ENCODE measurements at places on chromosomes 6 and 20.

DNA sequence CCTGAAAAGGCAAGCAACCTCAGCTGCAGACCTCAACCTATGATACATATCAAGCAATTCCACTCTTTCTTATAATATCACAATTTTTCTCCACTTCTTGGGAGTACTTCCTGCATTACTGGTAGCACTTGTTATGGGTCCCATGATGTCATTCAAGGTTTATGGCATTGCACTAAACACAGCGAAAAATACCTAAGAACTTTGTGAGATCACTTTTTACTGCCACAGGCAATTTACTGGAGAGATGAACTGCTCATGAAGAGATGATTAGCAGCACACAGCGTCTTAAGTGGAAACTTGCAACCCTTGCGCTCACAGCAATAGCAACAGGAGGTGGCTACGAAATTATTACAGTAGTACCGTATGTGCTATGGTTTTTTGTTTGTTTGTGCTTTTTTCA, 19.3 kb upstream of the RIMS4 start:
- no peak for DNase-seq

GRCh38 chr20:21053002-21053762, 53.0 kb downstream of the LINC00237 start:
- no peak for DNase-seq

DNA sequence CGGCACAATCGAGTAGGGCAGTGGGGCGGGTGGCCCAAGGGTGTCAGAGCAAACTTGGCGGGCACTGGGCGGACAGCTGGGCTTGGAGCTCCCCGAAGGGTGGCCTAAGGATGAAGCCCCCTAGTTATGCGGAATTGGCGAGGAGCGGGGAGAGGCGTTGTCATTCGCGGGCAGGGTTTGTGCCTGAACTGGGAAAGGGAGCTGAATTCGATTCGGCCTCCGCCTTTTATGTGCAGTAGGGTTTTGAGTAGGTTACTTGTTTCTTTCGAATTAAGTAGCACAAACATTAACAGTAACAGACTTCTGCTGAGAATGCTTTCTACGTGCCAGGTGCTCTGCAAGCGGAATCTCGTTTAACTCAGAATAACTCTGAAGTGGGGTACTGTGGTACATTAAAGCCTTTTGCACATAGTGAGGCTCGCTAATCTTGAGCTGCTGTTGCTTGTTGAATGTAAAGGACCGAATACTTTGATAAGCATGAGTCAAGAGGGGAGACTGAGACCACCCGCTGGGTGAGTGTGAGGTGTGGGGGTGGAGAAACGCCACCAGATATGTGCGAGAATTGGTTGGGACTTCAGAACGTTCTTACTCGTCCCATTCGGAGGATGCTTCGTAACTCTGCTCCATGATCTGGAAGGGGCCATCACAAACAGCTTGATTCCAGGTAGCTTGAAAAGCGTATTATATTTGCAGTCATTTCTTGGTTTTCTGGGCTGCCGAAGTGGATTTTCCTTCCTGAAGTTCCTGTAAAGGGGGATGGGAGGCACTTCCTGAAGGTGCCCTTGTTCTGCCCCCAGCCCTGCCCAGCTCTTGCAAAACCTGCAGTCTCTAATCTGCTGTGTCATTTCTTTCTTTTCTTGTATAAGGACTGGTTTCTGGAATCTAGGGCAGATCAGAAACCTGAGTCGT, 833 bp downstream of the RAB5IF start:
- DNase-seq = no peak

- DNase-seq = no peak
Observed at GRCh38 chr6:129895692-129896091, 34.6 kb upstream of the TMEM244 start.

DNA sequence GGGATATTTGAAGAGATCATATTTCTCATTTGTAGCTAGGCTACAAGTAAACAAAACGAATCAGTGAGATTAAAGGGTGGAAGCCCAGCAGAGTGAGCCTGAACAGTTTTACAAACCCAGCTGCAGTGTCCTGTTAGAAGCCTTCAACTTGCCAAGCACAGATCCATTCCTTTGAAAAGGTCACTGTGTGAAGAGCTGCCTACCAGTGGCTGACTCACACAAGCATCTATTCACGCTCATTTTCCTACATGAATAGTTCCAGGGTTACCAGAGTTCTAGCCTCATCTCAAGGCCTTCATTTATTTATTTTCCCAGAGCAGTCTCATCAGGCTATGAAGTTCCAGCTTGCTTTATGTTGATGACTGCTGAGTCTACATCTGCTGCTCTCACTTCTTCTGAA, 25.7 kb upstream of the MLIP start:
- no peak for DNase-seq

DNA sequence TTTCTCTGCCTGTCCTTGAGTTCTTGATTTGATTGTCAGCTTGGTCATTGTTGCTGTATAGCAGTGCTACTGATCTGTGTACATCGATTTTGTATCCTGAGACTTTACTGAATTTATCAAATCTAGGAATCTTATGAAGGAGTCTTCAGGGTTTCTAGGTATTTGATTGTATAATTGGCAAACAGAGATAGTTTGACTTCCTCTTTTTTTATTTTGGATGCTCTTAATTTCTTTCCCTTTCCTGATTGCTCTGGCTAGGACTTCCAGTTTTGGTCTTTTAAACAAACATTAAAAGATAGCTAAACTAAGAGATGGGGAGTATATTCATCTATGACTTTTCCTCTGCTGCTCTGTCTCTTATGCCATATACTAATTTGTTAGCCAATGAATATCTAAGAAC, 62.4 kb downstream of the NCOA7 start:
- DNase-seq = no peak

DNA sequence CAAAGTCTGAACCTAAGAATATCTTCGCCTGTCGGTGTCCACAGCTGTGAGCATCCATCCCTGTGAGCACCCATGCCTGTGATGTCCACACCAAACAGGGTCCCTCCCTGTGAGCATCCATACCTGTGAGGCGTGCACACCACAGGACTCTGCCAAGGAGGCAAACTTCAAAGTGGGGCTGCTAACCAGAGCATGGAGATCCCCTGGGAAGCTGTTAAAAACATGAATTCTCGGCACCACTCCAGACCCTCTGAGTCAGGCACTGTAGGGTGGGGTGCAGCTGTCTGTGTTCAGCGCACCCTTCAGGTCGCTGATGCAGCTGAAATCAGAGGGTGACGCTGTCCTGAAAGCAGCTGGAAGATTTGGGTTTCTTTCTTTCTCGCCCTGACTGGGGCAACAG, 85.4 kb upstream of the NXT1 start:
- no peak for DNase-seq

DNA sequence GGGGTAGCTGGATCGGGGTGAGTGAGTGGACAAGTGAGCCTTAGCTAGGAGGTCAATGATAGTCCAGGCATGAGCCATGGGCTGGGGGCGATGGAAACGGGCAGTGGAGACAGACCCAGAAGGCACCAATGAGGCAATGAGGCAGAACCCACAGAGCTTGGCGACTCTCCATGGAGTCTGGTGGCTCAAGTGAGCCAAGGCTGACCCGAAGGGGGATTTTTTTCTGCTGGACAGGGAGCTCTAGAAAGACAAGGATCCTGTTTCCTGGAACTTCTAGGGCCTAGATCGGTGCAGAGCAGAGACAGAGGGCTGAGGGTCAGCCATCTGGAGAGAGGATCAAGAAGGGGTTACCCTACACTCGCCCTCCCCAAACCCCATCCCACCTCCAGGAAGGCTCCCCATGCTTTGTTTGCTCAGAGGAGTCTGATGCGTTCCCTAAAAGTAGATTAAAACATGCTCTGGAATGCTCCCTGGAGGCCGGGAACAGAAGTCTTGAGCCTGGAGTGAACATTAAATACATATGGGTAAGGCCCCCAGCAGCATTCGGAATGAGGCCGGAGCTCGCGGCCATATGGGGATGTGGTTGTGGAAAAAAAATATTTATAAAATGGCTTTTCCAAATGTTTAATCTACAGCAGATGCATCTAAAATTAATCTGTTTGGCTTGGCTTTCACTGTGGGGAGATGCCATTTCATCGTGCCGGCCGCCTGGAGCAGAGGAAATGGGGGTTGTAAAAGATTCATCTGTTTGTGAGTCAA, 237.8 kb upstream of the PMEPA1 start:
- no peak for DNase-seq

- DNase-seq = no peak
Observed at GRCh38 chr6:26358511-26358981, 6.5 kb upstream of the BTN3A2 start.

- no peak for DNase-seq
Observed at GRCh38 chr6:257031-257725, 35.1 kb upstream of the DUSP22 start.

GRCh38 chr6:96157018-96157565, 141.3 kb downstream of the FUT9 start:
- DNase-seq = no peak

- DNase-seq = no peak
Observed at GRCh38 chr6:118992186-118992795, 57.3 kb upstream of the MCM9 start.

- DNase-seq = no peak
Observed at GRCh38 chr20:51237791-51238190, 214.9 kb upstream of the KCNG1 start.

- DNase-seq = no peak
Observed at GRCh38 chr20:33506576-33506975, 16.7 kb downstream of the CBFA2T2 start.

GRCh38 chr6:48714250-48714649, 603.3 kb upstream of the PTCHD4 start:
- no peak for DNase-seq

DNA sequence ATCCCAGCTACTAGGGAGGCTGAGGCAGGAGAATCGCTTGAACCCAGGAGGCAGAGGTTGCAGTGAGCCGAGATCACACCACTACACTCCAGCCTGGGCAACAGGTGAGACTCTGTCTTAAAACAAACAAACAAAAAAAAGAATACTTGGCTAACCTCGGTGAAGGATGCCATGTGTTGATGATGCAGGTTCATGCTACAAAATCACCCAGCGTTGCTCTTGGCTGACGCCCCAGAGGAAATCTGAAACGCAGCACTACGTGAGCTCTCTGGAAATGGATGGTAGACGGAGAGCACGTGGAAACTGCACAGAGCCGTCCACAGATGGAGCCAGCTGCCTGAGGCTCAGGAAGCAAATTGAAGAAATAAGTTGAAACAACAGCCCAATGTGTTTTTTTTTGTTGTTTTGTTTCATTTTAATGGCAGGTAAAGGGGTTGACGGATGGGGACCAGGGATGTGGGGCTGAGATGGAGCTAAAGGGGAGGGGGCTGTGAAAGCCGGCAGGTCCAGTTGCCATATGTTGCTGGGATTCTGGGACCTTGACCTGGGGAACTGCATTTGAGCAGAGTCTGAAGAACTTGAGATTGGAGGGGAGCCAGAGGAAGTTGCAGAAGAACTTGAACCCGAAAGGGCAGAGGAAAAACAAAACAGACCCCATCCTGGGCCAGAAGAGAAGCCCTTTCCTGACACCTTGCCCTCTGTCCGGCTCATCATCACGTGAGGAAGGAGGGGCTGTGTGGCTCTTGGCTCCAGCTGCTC, 12.8 kb upstream of the MANBAL start:
- peak; percentile 82 for DNase-seq

DNA sequence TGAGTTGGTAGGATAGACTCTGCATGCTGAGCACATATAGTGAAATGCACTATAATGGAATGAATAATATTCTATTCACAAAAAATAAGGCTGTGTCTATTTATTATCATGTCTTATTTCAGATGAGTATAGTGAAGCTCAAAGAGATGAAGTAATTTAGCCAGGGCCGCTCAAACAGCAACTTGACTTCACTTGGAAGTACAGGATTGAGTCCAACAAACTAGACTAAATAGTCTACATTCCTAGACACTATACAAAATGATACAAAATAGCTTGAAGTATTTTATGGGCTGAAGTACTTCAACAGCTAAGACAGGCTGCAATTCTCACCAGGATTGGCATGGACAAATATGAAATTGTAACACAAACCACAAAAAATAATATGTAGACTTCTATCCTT, 144.5 kb upstream of the DST start:
- no peak for DNase-seq

GRCh38 chr20:9087531-9088217, 18.8 kb downstream of the PLCB4 start:
- DNase-seq = peak; percentile 70

DNA sequence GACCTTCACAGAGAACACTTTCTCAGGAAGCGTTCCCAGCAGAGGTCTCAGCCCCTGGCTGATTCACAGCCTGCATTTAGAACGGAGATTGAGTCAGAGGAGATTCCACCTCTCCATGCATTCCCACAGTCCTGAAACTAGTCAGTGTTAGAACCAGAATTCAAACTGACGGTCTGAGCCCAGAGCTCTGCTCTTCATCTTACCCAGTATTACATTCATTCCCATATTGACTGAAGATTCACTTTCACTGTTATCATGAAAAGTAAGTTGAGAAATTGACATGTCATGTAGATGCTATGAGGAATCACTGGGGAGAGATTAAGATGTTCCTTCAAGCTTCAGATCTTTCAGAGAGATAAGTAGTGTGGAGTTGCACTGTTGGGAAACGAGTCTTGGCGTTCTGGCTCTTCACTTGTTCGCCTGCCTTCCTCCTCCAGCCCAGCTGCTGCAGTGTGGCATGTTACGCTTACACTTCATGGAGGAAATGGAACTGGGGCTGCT, 28.3 kb downstream of the MAS1 start:
- DNase-seq = no peak

DNA sequence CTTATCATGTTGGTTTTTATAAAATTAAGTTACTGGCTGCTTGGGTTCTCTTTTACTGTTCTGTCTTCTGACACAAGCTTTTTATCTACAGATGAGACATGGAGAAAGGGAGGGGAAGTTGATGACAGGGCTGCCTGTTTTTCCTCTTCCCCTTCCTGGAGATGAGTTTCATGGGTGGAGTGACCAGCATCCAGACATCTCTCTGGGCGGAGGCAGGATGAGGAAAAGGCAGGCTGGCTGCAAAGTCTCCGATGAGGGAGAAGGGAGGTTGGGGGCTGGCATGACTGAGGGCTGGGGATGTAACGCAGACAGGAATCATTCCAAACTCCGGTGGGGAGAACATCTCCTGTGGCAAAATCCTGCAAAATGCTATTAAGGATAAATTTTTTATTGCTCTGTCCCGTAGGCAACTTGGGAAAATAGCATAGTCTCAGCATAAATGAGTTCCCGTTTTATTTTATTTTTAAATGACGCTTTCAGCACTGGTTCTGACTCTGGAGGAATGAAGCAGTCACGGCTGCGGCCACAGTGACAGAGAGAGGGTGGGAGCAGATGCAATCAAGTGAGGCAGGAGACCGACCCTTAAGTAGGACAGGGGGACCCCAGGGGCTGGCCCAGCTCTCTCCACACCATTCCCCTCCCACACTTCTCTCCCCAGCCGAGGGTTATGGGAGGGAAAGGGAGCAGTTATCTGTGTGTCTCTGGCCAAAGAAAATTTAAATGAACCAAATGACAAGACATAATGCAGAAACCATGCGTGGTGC, 108.8 kb upstream of the PMEPA1 start:
- no peak for DNase-seq
